IPS-NIHi11 (cell line): ENCODE measurements at places on chromosomes 4 and X.

DNA sequence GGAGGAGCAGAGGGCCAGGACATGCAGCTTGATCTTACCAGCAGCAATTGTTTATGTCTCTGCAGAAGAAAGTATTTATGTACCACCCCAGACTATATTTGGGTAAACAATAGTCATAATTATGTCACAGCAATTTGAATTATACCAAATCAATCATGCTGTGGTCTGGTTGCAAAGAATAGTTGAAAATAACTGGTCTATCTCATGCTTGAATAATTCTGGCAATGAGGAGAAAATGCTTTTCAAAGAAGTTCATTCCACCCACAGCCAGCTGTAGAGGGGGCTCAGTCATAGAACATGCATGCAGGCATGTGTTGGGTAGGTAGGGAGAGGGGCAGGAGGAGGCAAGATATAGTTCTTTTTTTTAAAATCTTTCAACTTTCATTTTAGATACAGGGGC is 399.2 kb downstream of the IL15 start:
- no peak for DNase-seq

- DNase-seq = no peak
Measured at GRCh38 chrX:107764845-107765608, 10.6 kb downstream of the TSC22D3 start.

DNA sequence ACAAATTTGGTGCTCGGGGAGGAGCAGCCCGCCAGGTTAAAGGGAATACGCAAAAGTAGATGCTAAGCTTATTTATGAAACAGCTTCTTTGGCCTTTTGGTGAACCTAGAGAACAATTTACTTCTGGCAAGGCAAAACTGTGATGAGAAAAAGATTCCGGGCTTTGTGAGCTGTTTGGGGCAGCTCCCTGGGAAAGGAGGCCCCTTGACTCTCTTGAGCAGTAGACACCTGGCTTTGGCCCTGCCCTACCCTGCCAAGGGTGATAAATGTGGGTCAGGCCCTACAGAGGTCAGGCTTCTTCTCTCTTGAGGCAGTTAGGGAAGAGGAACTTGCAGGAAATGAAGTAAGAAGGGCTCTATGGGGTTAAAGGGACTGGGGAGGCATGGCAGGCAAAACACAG is 509.6 kb downstream of the MID1IP1 start:
- no peak for DNase-seq

DNA sequence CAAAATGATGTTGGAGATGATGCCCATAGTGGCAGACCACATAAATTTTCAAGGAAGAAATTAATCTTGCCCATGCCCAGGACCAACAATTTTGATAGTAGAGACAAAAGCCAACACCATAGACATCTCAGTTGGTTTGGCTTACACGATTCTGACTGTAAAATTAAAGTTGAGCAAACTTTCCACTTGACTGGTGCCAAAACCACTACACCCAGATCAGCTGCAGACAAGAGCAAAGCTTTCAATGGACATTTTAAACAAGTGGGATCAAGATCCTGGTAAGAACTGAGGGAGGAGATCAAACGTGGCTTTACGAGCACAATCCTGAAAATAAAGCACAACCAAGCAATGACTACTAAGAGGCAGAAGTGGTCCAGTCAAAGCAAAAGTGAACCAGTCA is 90.7 kb downstream of the PAPSS1 start:
- DNase-seq = no peak

GRCh38 chr4:129167640-129168260 is 71.8 kb downstream of the C4orf33 start:
- DNase-seq = peak; percentile 17

DNA sequence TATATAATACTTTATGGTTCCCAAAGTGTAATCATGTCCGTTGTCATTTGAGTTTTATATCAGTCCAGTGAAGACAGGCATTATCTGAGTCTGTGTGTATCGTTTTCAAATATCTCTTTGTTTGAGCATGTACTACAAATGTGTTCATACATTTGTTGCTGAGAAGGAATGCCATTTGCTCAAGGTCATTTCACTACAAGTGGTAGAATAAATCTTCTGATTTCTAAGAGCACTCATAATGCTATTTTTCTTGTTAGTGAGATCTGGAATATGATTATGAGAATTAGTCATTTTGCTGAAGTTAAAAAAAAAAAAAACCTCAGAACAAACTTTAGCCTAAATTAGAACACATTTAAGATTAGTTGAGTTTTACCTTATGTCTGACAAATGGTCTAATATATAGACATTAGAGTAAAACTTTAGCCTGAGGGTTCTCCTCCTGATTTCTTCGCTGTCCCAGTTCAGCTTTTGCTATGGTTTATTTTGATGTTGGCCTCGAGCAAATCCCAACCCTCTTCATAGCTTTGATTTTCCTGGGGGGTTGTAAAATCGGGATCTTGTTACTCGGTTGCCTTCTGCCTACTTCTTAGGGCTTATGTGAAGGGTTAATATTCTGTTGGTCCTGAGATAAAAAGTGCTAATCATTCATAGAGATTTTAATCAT is 87.1 kb downstream of the TMEM131L start:
- no peak for DNase-seq

GRCh38 chr4:175125410-175126068 is 207.4 kb downstream of the ADAM29 start:
- no peak for DNase-seq

DNA sequence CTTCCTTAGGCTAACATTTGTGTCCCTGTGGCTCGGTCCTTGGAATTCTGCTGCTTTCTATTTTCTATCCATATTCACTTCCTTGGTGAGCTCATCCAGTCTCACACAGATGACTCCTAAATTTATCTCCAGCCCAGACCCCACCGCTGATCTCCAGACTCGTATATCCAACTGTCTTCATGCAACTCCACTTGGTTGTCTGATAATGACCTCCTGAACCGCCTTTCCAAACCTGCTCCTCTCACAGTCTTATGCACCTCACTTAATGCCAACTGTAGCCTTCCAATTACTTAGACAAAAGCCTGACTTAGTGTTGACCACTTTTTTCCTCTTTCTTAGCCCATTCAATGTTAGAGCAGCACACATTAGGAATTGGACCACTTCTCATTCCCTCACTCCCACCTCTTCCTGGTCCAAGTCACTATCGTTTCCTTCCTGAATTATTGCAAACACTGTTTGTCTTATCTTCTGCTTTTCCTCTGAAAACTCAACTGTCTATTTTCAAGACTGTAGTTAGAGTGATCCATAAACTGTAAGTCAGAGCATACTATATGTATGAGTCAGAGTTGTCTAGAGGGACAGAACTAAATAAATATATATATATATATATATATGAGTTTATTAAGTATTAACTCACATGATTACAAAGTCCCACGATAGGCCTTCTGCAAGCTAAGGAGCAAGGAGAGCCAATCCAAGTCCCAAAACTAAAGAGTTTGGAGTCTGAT is 292.5 kb downstream of the UNC5C start:
- DNase-seq = no peak

- DNase-seq = peak; percentile 21
Measured at GRCh38 chr4:95869961-95870500, 30.1 kb downstream of the PDHA2 start.

GRCh38 chr4:14716691-14717090 is 285.6 kb upstream of the CPEB2 start:
- DNase-seq = no peak
